Peyer's patch (tissue), 4 donors: ENCODE measurements at places on chromosomes 2 and 18. TPM values are rescaled to one million over a fixed set of nuclear protein-coding genes. Genes with fewer than 3 reads are reported as not detected.

The FEV gene
- 3.2 TPM for total RNA-seq

The BCL2 gene
- total RNA-seq = 18.9 TPM

The VAMP5 gene
- total RNA-seq = 15.6 TPM

- no peak overlapping the region for H3K27ac ChIP-seq
- H3K27me3 ChIP-seq = no peaks in the 10 kb centered on the region
- no peak for DNase-seq
- H3K36me3 ChIP-seq = no peaks in the 10 kb centered on the region
- H3K4me1 ChIP-seq = no peaks in the 10 kb centered on the region
Observed at GRCh38 chr2:184444217-184444616, 154.1 kb upstream of the ZNF804A start.

DNA sequence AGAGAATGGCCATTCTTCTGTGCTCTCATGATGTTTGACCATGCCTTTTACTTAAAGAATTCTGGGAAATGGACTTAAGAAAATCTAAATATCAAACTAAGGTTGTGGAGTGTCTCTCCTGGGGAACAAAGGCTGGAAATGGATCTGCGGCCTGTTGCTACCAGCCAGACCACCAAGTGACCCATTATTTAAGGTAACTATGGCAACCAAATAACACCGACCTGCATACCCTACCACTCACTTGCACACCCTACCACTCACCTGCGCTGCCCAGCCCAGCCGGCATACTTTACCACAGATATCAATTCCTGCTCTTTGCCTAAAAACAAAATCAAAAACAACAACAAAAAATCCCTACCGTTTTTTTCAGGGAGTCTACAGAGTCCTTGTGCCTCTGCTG, 203.2 kb downstream of the NBAS start:
- peaks cover 38% of the 10 kb centered on the region for H3K36me3 ChIP-seq
- DNase-seq = no peak
- no peak overlapping the region for H3K27ac ChIP-seq

The IL18R1 gene
- 19.4 TPM for total RNA-seq

DNA sequence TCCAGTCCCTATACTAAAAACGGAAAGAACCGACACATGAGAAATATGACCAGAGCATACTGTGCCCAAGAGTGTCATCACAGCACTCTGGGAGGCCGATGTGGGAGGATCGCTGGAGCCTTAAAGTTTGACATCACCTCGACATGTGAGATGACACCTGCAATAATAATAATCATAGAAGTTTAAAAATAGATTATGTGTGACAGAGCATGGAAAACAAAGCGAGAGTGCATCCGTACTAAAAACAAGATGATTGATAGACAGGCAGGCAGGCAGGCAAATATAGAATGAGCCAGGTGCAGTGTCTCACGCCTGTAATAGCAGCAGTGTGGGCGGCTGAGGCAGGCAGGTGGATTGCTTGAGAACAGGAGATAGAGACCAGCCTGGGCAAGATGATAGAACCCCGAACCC, 114.8 kb upstream of the ANKRD30BL start:
- H3K4me3 ChIP-seq = no peak overlapping the region
- no peak for DNase-seq
- H3K27ac ChIP-seq = no peak overlapping the region
- no peaks in the 10 kb centered on the region for H3K36me3 ChIP-seq
- no peaks in the 10 kb centered on the region for H3K27me3 ChIP-seq
- H3K4me1 ChIP-seq = no peaks in the 10 kb centered on the region

The INO80B gene
- total RNA-seq = 56.3 TPM

The PFN4 gene
- total RNA-seq = not detected

The UGT1A5 gene
- 7.2 TPM for total RNA-seq
